Left lobe of liver (tissue), 2 donors: ENCODE measurements at places on chromosomes 1 and 21.

- DNase-seq = no peak
Measured at GRCh38 chr1:238783633-238784032, 602.7 kb upstream of the CHRM3 start.

- no peak for DNase-seq
Measured at GRCh38 chr21:31012133-31013089, 25.9 kb downstream of the KRTAP19-8 start.

DNA sequence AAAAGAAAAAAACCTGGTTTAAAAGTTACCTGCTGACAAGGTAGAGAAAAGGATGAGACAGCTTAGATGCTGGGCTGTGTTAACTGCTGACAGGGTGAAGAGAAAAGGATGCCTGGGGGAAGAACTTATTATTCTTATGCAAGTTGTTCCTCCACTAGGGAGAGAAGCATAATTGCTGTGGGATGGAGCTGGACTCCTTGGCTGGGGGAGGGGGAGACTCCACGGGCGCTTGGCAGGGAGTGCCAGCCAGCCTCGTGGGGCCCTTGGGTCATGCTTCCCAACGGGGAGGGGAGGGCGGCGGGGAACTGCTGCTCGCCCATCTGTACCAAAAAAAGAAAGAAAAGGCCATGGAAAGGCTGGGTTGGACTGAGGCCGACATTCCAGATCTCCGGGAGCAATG lies 47.2 kb downstream of the SYCP1 start:
- DNase-seq = no peak

DNA sequence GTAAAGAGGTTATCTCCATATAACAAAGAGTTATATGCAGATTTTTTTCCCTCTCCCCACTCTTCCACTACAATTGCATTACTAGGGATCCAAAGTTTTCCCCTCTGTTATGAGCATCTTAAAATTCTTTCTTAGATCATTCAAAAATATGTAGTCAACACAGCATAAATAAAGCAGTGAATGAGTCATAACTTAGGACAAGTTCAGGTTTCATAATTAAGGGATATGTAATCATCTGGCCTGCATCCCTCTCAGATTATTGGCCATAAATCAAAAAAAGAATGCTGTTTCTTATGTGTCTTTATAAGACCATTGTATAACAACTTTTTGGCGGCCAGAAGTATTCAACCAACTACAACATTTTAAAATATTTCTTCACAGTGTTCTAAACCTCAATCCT lies 1526.1 kb downstream of the KCNT2 start:
- no peak for DNase-seq

DNA sequence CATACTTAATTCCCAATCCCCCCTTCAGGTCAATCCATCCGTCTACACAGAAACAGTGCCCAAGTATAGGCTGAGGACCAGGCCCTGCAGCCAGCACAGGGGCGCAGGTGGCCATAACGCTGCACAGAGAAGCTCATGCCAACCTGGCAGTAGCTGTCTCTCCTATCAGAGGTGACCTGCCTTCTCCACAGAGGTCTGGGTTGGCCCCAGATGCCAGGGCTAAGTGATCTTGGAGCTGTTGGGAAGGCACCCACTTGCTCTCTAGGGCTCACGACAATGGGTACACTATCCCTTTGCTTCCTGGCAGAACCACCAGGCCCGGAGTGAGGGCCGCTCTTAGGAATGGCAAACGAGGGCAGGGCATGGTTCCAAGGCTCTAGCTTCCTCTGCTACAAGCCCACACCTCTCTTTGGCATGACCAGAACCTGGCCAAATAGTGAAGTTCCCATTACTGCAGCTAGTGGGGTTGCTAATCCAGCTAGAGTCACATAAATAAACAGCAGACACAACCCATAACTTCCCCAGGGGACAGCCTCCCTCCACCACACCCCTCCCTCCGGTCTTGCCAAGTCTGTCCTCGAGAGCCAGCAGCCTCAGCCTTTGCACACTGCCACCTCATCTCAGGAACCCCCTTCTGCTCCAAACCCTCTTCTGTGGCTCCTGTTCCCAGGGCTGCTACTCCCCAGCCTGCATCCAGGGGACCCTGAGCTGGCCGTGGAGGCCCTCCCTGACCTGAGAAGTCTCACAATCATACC lies 113.0 kb downstream of the GLIS1 start:
- DNase-seq = peak; percentile 22

DNA sequence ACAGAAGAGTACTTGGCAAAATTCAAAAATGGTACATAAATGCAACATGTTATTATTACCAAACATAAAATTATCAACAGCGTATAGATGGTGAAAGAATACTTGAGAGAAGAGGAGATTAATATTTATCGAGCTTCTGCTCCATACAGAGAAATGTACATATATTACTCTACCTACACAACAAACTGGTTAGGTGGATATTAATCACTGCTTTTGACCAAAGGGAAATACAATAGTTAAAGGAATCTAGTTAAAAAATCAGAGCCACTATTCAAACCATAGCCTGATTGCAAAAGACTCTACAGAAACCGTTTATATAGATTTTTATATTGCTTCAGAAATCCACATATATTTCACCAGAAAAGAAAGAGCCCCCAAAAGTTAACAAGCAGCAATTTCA lies 379.3 kb upstream of the PRMT6 start:
- DNase-seq = no peak

GRCh38 chr1:56094168-56094567 lies 485.2 kb downstream of the PLPP3 start:
- DNase-seq = no peak

DNA sequence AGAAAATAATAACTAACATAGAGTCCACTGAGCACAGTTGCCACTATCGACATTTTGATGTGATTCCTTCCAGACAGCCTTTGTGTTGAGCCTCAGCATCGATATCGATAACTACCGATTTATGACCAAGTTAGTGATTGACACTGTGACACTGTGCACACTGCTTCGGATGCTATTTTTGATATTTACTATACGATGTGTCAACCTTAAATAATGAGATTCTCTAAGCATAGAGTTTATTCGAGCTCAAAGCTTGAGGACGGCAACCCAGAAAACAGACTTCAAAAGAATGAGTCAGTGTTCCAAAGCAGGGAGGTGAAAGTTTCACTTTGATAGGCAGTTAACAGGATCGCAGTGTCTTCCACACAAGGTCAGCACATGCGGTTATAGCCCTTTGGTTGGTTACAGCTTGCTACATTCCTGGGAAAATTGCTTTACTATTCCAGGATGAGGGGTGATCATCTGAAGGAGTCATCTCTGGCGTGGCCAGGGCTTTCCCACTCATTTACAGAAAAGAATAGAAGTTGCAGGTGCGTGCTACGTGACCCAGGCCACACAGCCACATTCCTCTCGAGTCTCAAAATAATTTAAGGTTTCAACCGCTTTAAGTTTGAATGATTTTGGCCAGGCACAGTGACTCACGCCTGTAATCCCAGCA lies 53.6 kb upstream of the EFHD2 start:
- DNase-seq = no peak

DNA sequence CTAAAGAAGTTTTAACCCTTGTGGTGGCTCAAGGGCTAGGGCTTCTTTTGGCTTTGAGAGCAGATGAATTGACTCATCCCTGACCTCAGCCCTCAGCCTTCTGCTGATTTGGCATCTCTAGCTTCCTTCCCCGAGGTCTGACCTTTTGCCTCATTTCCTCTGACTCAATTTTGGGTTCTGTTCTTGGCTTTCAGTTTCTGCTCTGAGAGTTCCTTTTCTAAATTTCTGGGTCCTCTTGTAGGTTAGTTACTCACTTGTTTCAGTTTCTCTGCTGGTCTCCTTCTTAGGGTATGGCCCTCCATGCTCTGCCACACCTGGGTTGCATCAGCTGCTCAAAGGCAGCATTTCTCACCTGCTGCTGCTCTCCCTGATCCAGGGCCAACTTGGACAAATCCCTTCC lies 19.4 kb downstream of the PDE4B start:
- no peak for DNase-seq

- DNase-seq = no peak
Measured at GRCh38 chr1:114610546-114611245, 29.3 kb upstream of the BCAS2 start.

GRCh38 chr1:244010191-244010590 lies 40.9 kb upstream of the ZBTB18 start:
- DNase-seq = no peak

GRCh38 chr1:230232371-230232771 lies 165.3 kb downstream of the GALNT2 start:
- no peak for DNase-seq

GRCh38 chr1:34113887-34114286 lies 51.1 kb downstream of the CSMD2 start:
- DNase-seq = no peak

DNA sequence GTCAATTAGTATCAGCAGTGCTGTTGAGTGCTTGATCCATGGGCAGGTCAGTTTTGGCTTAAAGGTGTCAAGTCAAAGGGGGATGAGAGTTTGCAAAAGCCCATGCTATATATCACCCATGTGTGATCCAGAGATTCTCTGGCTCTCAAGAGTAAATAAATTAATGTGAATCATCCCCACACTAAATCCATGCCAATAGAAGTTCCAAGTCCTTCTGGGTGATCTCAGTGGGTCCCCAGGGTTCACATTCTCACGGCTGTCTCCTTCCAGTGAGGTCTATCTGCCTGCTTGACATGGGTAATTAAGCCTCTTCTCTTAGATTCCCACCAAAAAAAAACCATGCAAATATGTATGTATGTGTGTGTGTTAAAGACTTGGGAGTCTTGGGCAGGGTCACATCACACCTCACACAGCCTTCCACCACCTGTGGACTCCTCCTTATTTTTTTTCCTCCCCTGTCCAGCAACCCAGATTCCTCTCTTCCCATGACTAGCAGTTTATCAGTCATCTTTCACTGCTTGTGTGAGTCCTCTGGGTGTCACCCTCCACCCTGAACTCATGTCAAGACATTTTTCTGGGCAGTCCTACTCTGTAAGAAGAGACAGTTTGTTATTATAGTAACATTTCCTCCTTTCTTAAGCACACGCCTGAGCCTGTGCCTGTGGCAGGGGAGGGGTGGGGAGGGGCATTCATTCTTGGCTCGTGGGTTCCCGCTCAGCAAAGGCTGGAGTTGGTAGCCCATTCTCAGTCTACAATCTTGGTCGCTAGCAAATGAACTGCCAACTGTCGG lies 14.3 kb upstream of the S100A11 start:
- no peak for DNase-seq

DNA sequence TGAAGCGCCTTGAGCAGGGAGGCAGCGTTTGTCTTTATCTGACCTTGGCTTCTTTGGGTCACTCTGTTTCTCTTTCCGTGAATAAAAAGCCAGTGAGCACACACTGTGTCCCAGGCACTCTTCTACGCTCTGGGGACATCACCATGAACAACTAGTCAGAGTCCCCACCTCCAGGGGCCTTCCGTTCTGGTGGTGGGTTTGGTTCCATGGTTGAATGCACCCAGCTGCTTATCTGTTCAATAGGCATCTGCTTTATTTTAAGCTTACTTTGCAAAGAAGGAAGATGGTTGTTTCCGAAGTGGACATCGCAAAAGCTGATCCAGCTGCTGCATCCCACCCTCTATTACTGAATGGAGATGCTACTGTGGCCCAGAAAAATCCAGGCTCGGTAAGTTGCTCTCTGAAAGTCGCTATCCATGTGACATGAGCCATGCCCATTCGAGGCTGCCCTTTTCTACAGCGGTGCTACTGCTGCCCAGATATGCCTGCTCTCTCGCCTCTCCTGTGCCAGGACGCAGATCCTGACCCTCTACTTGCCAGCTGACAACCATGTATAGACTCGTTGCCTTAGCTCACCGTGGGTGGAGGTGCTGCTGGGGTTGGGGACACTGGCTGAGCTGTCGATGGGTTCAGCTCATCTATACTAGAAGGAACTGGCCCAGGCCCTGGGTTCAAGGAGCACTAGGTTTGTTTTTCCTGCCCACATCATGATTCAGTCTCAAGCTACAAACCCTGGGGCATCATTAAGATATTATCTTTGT lies 5.9 kb downstream of the MX1 start:
- no peak for DNase-seq

DNA sequence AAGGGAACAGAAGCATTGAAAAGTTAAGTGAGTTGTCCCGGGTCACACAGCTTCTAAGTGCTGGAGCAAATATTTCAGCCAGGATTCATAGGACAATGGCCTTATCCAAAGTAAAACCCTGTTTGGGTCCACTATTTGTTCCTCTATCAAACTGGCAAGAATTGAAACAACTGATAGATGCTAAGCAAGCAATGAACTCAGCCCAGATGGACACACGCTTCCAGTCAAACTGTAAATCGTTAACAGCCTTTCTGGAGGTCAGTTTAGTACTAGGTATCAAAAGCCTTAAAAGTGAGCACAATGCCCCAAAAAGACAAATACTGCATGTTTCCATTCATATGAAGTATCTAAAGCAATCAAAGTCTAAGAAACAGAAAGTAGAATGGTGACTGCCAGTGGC lies 779 bp upstream of the SVBP start:
- peak; percentile 67 for DNase-seq

GRCh38 chr1:214314178-214314843 lies 33.4 kb downstream of the SMYD2 start:
- no peak for DNase-seq

- DNase-seq = no peak
Measured at GRCh38 chr1:78325293-78325692, 165.5 kb upstream of the PTGFR start.

- no peak for DNase-seq
Measured at GRCh38 chr1:20883766-20884165, 96.7 kb upstream of the HP1BP3 start.

DNA sequence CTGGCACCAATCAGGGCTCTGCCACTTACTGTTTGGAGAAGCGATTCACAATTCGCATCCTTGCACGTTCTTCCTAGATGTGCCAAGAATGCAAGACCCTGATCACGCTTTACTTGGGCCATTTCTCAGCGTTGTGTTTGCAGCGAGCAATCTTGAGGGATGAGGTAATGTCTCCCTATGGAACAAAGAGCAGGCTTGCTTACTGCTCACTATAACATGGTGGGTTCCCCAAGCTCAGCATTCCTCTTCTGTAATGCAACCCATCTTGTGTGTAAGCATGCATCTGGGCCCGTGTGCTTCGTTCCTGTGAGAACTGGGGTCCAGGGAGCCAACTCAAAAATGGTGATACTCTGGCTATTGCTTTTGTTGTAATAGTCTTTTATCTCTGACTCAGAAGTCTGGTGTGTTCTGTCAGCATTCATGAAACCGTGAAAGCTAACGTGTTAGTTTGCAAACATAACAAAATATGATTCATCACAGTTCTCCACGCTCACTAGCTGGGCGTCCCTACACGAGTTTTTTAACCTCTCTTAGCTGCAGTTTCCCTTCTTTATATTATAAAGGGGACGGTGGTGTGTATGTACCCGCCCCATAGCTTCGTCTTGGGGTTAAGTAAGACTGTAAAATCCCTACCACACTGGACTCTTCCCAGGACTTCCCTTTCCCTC lies 33.3 kb downstream of the DNTTIP2 start:
- no peak for DNase-seq

- DNase-seq = no peak
Measured at GRCh38 chr1:93395195-93395594, 49.5 kb downstream of the DR1 start.

DNA sequence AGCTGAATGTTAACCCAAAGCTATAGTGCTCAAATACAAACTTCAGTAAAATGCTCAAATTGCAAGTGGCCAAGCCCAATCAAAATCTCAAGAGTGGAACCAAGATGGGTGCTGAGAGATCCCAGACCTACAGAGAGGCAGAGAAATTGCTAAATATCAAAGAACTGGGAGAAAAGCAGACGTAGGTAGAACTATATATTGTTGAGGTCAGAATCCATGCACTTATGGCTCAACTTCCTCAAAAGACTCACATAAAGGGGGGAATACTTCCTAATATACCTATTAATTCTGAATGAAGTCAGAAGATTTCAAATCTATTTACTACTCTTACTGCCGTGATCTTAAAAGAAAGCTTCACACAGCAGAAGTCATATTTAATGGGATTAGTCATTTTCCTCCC lies 65.2 kb downstream of the PUM1 start:
- DNase-seq = no peak

- no peak for DNase-seq
Measured at GRCh38 chr1:207429963-207430362, 24.2 kb upstream of the CR2 start.
